ENCODE measurements at places on chromosomes 4 and X.

DNA sequence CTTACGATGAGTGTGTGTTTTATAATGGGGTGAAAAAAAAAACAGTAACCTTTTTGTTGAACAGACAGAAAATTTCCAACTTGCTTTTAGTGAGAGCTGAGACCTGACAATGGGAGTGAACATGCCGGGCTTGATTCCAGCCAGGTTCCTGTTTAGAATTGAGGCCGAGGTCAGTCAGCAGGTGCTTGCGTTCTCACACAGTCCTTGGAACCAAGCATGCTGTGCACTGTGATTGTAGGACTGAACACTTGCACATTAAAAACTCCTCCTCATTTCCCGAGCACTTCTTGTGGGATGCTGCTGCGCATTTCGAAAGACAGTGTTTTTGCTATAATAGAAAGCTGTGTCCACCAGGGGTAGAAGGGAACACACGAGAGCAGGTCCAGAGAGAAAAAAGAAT, 51.8 kb downstream of the TMEM131L start:
- DNase-seq = no peak

- no peak for DNase-seq
Measured at GRCh38 chr4:7736436-7737267, 203.0 kb downstream of the AFAP1 start.

DNA sequence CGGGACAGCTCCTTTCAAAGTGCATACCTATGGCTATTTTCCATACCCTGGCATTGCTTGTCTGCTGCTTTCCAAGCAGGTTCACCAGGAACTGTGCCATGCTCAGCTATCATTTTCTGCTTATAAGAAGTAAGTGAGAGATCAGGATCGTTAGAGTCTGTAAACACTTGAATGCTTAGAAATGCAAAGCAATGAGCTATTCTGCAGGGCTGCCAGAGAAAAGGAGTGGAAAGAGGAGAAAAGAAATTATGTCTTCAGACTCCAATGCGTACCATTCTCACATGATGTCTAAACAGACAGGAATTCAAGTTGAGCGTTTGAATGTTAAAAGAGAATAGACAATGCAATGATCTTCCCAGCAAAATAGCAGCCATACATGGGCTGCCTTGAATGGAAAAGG, 245.5 kb upstream of the SLC7A11 start:
- DNase-seq = no peak

DNA sequence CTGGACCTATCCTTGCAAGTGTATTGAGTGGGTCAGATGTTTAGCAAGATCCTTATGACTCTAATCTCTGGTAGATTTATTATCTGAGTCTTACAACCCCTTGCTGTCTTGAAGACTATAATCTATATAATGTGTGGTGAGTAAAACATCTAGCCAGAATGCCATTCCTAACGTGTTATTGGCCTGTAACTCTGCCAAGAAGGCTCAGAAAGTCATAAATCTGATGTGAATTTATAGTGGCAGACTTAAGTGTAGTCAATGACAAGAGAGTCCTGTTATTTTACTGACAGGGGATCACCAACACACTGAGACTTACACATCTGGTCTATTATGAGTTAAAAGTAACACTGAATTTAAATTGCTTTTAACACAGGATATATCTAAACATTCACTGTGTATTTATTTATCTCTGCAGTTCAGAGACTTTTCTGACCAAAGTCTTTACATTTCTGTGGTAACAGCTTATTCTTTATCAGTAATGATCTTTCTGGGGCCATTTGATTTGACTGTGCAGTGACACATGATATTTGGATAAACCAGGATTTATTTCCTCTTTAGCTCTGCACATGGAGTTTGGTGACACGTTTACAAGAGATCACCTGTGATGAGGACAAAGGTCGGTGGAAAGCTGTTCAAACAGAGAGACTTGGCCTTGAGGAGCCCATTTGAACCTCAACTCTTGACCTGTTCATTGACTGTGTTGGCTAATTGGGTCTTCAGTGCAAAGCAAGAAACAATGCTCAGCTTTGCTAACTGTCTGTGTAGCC, 415.8 kb downstream of the STIM2 start:
- DNase-seq = no peak

- no peak for DNase-seq
Measured at GRCh38 chrX:114930227-114930626, 87.2 kb downstream of the IL13RA2 start.

All from globus pallidus (tissue), 1 donor.